ENCODE measurements at places on chromosomes 12 and 14.

DNA sequence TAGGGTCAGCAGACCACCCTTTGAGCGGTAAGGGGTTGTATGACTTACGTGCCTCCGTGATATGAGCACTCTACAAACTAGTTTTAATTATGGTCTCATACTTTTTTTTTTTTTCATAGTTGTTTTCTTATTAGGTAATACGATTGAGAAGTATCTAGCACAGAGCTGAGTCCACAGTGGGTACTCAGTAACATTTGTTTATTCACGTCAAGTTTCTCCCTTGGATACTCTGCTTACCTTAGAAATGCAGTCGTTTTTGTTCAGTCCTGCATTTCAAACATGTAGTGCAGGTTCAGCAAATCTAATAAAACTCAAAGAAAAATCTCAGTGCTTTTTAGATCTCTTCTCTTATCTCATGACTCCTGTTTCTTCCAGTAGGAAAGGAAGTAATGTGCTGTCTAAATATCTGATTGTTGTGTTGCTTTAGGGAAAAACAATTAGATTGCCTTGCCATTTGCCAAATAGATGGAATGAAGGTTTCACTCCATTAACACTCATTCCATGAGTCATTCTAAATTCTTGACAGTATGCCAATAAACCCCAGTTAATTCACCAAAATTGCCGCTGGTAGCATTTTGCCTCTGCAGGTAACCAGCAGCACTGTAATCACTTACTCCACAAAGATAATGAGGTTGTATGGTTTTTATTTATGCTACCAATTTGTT is 118.9 kb downstream of the PTCSC3 start:
- DNase-seq, result no peak

DNA sequence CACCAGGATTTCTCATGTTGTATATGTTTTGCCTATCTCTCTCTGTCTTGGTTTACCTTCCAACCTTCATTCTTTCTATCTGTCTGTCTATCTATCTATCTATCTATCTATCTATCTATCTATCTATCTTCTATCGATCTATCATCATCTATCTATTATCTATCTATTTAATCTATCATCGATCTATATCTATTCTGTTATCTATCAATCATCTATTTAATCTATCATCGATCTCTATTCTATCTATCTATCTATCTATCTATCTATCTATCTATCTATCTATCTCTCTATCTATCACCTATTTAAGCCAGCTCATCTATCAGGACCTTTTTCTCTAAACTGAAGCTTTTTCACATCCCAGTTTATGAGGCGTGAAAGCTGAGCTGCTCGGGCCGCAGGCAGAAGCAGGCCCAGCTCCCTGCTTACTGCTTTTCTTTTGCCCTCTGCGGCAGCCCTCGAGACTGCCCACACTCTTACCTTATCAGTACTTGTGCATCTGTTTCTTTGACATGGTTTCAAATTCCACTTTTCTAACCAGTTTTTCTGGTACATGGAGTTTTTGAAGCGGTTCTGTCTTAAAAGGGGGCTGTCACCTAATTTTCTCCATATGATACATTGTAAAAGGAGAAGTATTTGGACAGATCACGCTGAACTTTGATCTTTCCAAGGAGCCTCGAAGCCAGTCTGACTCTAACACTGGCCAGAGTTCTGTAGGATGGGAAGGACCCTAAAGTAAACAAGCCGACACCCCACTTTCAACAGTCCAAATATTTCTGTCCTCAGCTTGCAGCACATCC is 44.4 kb upstream of the GSG1 start:
- DNase-seq, result no peak

DNA sequence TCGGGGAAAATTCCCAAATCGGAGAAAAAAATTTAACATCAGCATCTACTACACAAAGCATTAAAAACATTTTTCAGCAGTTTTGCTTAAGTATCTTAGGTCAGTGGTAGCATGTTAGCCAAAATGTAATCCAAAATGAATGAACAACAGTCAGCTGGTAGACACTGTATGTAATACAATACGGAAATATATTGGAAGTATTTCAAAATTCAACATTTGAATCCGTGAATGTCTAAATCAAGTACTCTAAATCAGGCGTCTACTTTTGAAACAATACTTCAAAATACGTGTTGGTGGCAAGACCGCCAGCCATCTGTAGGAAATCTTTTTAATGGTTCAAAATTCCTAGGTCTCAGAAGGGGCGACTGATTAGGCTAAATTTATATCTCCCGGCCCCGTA is 1.1 kb downstream of the SCAF11 start:
- DNase-seq, result no peak

DNA sequence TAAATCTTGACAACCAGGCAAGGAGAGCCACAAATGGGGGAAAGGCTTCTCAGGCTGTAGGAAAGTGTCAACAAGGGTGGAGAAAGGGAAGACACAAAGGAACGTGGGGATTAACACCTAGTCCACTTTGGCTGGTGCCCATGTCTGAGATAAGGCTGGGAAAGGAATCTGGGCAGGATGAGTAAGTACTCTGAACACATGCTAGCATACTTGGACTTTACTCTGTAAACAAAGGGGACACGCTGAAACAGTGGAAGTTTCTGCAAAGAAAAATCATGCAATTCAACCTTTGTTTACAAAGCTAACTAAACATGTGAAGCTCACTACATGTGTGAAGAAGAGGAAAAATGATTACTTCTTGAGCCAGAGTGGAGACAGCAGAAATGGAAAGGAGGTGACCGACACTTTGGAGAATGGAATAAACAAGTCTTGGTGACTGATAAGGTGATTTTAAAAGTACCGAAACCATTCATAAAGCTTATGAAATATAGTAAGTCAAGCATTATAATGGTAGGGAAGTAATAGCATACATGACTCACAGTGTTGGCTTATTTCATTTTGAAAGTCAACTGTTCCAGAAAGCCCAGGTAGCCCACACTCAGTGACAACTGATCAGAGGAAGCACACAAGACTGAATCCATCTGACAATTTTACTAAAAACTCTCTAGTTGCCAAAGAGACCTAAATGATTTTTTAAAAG is 13.2 kb downstream of the CPNE8 start:
- DNase-seq, result no peak

GRCh38 chr14:67133595-67134441 is 55.4 kb upstream of the GARIN2 start:
- DNase-seq, result no peak

GRCh38 chr12:103799857-103800771 is 40.9 kb downstream of the NT5DC3 start:
- no peak for DNase-seq

DNA sequence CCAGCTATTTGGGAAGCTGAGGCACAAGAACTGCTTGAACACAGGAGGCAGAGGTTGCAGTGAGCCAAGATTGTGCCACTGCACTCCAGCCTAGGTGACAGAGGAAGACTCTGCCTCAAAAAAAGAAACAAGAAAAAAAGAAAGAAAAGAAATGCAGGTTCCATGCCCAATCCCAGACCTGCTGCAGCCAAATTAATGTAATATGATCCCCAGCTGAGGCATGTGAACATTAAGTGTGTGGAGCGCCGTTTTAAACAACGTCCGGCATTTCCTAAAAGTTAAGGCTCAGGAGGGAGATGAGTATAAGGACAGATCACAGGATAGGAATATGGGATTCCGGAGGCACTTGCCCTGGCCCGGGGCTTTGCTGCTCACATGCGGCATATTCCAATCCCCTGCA is 162.9 kb downstream of the KSR2 start:
- DNase-seq, result no peak

Measured in SK-N-DZ (cell line).